ENCODE measurements at places on chromosomes 11 and 22.

GRCh38 chr11:110791621-110792020 lies 79.4 kb upstream of the ARHGAP20 start:
- no peak for DNase-seq

DNA sequence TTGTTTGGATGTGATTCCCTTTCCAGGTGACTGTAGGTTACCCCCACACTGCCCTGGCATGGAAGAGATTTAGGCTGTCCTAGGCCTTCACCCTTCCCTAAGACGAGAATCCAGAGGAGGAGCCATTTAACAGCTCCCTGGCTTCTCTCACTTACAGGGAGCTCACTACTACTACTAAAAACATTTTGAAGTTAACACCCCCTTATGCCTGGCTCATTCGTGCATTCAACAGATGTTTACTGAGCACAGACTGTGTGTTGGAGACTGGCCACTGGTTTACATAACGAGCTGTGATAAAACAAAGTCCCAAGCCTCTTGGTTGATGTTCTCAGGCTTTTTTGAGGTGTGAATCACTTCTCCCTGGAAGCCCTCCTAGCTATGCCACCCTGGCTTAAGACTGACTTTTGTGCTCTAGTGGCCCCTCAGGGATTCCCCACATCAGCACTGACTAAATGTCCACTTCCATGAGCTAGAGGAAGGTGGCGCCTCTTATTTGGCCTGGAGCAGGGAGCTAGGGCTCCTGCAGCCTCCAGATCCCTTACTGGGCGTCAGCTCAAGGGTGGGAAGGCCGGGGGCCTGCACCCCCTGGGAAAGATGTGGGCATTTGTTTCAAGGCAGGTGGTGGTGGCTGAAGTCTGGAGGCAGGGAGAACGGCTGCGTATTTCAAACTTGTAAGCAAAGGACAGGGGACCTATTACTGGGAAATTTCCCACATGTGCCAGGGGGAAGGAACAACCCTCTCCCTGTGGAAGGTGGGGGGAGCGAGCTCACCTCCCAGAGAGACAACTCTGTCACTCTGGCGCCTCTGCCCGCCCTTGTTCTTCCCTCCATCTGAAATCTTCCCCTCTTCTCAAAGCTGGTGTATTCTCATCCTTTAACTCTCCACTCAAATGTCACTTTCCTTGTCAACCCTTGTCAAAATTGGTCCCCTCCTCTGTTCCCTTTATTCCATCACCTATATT lies 19.4 kb upstream of the MALAT1 start:
- DNase-seq, result no peak

DNA sequence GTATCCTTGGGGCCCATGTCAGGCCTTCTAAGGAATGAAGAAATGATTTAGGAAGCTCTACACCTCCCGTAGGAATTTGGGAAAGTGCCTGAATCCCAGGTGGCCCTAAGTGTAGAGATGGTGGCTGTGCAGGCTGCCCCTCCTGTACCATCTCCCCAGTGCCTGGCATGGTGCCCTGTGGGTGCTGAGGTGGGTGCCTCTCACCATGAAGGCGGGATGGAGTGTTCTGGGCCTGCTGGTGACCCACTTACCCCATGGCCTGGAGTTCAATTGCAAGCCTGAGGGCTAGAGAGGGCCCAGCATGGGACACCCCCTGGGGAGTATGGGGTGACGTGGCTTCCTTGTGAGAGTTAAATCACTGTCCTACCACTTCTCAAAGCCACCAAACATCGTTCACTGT lies 19.8 kb downstream of the SAMM50 start:
- no peak for DNase-seq

DNA sequence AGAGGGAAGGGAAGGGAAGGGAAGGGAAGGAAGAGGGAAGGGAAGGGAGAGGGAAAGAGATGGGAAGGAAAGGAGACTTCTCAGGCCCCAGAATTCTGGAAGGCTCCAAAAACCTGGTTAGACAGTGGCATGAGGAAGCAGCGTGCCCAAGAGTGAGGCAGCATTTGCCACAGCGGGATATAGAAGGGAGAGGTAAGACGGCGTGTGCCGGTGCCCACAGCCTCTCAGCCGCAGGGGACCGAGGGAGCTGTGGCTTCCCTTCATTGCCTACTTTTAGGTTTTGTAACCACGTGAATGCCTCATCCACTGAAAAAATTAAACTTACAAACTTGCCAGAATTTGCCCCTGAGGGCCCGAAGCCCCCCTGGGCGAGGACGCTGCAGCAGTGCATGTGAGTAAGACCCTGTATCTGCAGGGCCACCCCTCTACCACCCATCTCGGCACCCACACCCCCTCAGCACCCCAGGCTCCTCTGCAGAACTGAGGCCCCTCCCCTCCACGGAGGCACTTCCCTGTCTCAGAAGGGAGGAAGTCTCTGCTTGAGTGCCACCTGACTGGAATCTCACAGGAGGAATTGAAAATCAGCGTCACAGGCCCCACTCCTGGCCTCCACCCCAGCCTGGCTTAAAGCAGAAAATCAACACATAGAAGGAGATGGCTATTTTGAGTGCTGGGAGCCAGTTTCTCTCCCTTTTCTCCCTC lies 58.1 kb downstream of the LINC01488 start:
- no peak for DNase-seq
